Skin of body (tissue), 3 donors: ENCODE measurements at places on chromosomes 3 and 15. TPM values are rescaled to one million over a fixed set of nuclear protein-coding genes. Genes with fewer than 3 reads are reported as not detected.

BCL6 gene
- total RNA-seq = 32.2 TPM

GRCh38 chr15:64991536-64992135 is 1.9 kb upstream of the SPG21 start:
- DNase-seq = peak; percentile 94

DNA sequence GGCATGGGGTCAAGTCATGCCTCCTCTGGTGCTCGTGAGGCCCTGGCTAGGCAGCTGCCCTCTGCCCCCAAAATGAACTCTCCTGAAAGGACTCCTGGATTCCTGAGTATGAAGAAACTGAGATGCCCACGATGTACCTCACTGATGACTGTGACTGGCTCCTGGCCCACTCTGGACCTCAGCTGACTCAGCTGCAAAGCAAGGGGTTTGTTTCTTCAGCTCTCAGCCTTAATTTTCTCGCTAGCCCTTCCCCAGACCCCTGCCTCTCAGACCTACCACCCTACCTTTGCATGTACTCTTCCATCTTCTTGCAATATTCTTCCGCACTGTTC is 5.2 kb upstream of the GNAI2 start:
- no peak for DNase-seq

DNA sequence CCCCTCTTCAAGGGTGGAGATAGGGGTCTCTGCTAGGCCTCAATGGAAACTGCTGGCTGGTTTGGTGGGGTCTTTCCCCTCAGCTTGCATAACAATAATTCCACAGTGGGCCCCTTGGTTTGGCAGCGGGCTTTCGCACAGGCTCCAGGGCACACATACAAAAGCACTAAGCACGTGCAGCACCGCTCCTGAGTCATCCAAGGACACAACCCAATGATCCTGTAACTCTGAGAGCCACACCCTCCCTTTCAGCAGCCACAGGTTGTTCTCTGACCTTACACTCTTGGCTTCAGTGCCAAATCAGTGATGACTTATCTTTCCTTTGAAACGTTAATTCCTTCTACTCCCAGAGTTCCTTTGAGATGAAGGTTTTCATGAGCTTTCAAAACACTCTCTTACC is 41.7 kb downstream of the DAPK2 start:
- no peak for DNase-seq

GRCh38 chr15:90617668-90618097 is 88.0 kb downstream of the CRTC3 start:
- no peak for DNase-seq

DNA sequence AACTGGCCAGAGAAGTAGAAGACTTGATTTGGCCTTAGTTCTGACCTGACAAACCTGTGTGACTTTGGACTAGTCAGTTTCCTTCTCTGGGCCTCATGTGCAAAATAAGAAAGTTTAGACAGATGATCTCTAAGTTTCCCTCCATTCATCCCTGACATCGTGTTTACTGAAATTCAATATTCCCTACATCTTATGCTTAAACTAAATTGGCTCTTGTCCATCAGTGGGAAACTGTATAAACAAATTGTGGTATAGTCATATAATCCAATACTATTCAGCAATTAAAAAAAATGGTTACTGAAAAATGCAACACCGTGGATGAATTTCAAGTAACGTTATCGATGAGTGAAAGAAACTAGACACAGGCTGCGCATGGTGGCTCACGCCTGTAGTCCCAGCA is 64.4 kb upstream of the HRH1 start:
- no peak for DNase-seq

- no peak for DNase-seq
These were observed 30.2 kb downstream of the CHCHD6 start for GRCh38 chr3:126734106-126734723.
